Naive B cell (primary cell): ENCODE measurements at places on chromosomes 6 and 20. TPM values are rescaled to one million over a fixed set of nuclear protein-coding genes. Genes with fewer than 3 reads are reported as not detected.
A peak's percentile ranks its signal among the peaks of the same experiment; 100 is the strongest.

- no peak for DNase-seq
Measured at GRCh38 chr20:47659904-47660601, 125.2 kb downstream of the SULF2 start.

DNA sequence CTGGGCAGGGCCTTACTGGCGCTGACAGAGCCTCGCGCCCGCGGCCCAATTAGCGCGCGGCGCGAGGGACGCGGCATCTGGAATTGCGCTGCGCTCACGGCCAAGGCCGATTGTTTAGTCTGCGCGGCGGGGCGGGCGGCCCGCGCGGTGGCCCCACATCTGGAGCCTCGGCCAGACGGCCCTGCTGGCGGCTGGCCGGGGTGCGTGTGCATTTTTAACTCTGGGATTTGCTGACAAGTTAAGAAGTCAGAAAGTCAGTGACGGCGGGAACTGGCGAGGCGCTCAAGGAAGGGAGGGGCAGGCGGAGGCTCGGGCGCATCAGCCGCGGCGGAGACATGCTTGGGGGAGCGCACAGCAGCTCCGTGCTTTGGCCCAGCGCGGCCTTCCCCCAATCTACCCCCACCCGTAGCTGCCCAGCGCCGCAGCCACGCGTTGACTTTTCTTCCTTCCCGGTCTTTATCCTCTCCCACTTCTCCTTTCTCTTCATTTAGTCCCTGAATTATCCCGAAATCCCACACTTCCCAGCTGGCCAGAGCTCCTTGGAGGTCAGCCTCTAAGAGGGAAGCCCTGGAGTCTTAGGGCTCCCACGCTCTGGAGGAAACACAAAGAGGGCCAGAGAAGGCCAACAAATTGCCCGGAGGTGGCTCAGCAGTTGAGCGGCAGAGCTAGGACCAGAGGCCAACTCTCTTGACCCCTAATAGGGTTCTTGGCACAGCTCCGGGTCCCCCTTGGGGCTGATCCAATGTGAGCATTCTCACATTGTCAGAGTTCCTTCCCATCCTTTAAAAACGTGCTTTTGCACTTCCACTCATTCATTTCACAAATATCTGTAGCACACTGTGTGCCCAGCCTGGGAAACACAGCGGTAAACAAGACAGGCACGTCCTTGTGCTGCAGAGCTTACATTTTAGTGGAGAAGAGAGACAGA is 40.8 kb upstream of the FOXP4 start:
- DNase-seq, result peak; percentile 76

DNA sequence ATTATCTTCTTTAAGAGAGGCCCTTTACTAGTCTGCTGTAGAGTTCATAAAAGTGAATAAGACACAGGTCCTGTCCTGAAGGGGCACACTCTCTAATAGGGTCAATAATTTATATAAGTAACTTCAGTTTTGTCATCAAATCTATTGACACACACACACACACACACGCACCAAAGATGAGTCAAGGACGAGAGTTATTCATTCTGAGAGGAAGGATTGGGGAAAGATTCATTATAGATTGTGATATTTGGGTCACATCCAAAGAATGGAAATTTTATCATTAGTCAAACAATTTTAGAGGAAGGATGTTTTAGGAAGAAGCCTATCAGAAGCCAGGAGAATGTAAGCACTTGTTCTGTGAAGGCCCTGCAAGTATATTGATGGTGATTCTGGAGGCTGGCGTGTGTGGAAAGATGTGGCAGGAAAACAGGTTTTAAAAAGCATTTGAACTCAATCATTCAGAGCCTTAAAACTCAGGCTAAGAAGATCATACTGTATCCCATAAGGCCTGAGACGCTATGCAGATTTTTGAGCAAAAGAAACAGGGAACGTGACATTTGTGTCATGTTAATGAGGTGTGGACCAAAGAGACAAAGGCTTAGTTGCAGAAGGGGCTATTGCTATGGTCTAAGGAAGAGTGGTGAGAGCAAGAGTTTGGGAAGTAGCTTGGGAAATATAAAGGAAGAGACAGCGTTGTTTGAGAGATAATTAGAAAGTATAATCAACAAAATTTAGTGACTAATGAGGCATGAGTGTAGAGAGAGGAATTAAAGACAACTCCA is 161.4 kb upstream of the PREP start:
- no peak for DNase-seq

DNA sequence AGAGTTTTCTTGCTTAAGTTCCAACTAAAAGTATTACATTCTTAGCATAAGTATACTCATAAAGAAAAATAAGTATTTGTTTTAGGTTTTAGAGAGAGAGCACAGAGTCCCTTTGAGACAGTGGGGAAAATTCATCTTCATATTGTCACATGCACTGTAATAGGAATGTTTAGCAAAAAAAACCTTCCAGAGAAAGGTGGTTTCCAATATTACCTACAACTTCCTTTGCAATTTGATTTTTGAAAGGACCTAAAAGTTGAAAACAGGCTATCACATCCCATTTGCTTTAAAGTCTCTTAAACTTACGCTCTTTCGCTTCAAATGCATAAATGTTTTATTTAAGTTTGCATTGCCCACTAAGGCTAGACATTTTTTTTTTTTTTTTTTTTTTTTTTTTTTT is 86.4 kb downstream of the OPRM1 start:
- no peak for DNase-seq

DNA sequence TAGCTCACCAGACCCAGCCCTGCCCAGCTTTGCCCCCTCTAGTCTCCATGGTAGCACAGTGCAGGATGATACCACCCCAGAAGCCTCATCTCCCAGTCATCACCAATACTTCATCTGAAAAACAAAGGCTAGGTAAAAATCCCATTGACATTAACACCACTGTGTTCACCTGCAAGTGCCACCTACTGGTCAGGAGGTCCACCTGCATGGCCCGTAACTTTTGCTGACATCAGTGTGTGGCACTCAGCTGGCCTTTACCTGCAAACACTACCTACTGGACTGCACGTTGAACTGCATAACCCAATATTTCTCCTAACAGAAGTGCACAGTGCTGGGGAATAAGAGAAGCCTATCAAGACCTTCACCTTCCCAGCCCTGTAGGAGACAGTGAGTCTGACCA is 234.7 kb upstream of the ADGRB3 start:
- no peak for DNase-seq

- no peak for DNase-seq
Measured at GRCh38 chr6:17417817-17418216, 24.4 kb downstream of the CAP2 start.

OR2B6 gene
- polyA plus RNA-seq, result not detected

DNA sequence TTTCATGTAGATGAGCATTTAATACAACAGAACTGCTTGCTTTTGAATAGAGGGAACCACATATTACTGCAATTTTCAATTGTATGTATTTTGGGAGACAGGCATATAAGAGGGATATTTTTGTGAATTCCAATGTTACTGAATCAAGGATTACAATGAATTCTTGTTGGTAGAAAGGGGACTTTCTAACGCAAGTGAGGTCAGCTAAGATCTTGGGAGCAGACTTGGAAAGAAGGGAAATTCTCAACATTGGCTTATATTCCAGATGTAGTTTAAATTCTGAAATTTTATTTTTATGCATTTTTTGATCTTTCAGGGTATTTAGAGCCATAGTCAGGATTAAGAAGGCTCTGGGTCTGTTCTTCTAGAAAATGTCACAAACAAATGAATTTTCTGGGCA is 43.3 kb upstream of the CTAGE9 start:
- DNase-seq, result no peak

DNA sequence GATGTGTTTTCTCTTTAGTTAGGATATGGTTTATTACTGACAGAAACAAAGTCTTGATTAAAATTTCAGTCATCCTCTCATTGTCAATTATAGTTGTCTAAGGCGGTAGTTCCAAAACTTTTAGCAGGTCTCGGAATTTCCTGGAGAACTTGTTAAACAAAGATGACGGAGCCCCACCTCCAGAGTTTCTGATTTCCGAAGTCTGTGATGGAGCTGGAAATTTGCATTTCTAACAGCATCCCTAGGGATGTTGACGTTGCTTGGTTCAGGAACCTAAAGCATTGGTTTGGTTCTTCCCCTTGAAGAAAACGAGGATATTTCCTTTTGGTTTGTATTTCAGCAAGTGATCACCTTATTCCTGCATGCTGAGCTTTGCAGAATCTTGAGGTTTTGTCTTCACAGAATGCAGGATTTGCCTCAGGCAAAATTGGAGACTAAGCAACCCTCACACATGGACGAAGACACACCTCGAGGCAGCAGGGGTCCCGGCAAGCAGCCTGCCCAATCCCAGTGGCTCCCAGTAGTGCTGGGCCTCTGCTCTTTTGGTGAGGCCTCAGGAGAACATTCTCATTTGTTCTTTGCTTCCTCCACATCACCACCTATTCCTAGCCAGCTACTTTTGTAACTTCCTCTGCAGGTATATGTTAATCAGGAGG is 187.1 kb upstream of the PHACTR1 start:
- DNase-seq, result no peak

DNA sequence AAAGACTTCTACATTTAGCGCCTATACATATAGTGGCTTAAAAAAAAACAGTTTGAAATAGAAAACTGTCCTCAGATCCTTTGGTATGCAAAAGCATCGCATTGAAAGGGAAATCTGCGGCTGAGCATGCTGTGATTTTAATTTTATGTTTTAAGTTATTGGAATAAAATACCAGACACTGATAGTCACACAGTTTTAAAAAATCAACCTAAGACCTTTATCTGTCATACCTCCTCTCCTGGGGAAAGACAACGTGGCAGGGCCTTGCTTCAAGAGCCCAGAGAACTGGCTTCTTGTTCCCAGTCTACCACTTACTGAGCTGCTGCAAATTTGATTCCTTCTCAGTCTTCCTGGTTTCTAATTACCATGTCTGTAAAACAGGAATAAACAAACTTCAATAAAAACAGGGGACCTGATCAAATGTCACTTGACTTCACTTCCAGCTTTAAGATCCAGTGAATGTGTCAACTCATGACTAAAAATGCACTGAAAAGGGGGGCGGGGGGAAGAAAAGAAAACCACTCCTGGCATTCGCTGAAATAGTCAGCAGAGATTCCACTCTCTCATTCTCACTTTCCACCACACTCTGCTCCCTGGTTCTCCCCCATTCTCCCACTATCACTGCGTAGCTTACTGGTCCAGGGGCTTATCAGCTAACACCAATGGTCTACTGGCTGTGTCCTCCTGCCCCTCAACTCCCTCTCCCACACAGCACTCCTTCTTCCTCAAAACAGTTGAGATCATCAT is 494.7 kb upstream of the MARCKS start:
- no peak for DNase-seq

DNA sequence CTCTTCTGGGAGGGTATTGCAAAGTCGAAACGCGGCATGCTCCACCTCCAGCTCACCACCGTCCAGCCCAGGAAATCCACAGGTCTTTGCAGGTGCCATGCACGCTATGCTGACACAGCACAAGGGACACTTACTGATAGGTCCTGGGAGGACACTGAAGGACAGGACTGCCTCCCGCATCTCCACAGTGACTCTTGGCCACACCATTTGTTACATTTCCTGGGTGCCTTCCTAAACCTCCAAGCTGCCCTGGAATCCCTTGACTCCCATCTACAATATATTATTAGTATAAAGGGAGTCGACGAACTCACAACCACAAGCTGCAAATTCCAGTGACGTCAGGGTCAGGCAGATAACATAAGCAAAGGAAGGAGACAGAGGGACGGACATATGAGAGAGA is 106.9 kb downstream of the JPH2 start:
- DNase-seq, result no peak

- no peak for DNase-seq
Measured at GRCh38 chr6:167416676-167417430, 92.0 kb downstream of the TTLL2 start.

SMIM29 gene
- 102 TPM for polyA plus RNA-seq

BTNL2 gene
- polyA plus RNA-seq, result not detected

DNA sequence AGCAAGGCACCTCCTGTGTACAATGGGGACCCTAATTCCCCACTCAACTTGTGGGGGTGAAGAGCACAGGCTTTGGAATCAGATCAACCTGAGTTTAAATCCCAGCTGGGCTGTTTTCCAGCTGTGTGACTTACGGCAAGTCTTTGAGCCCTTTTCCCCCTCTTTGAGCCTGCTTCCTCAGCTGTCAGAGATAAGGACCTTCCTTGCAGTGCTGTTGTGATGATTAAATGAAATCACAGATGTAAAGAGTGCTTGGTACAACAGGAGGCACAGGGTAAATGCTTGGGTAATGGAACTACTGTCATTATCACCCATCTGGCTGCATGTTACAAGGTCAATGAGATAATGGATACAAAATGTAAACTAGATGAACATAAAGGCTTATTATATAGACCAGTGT is 3.2 kb downstream of the SNX21 start:
- no peak for DNase-seq

- no peak for DNase-seq
Measured at GRCh38 chr6:12291839-12292604, 1.9 kb downstream of the EDN1 start.
